GM10248 (cell line): ENCODE measurements at places on chromosomes 7 and 10.

DNA sequence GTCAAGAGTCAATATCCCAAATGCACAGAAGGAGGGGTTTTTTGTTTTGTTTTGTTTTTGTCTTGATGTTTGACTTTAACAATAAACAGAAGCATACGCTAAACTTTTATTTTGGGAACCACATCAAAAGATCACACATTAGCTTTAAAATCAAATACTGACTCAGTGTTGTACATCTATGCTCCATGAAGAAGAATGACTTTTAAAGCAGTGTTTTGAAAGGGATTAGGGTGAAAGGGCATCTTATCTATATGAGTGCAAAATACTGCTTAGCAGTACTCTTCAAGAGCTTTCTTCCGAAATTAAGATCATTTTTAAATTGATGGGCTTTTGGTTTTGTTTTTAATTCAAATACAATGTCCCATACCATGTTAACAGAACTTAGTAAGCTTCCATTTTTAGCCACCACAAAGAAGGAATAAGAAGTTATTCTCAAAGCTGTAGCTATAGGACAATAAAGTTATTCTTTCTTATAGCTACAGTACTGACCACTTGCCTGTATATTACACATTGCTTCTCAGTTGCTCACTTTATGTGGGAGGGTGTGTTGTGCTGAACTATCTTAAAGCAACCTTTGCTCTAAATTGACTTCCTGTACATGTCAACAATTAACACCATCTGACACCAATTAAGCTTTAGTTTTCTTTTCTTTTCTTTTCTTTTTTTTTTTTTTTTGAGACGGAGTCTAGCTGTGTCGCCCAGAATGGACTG is 144.3 kb upstream of the KAT6B start:
- DNase-seq = no peak

GRCh38 chr10:126240483-126240882 is 147.8 kb downstream of the ADAM12 start:
- no peak for DNase-seq

DNA sequence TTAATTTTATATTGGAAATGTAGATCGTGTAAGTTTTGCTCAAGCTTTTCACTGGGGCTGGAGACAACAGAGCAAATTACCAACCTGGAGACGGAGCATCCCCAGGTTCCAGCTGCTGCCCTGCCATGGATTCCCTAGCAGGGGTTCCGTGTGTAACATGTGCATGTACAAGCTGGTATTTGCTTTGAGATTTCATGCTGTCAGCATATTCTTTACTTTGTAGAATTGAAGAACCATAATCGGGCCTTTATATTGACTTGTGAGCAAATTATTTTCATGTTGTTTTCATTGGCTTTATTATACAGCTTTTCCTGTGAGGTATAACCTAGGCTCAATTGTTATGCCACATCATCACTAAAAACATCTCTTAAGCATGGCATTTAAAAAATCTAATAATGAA is 369.2 kb upstream of the COBL start:
- no peak for DNase-seq

DNA sequence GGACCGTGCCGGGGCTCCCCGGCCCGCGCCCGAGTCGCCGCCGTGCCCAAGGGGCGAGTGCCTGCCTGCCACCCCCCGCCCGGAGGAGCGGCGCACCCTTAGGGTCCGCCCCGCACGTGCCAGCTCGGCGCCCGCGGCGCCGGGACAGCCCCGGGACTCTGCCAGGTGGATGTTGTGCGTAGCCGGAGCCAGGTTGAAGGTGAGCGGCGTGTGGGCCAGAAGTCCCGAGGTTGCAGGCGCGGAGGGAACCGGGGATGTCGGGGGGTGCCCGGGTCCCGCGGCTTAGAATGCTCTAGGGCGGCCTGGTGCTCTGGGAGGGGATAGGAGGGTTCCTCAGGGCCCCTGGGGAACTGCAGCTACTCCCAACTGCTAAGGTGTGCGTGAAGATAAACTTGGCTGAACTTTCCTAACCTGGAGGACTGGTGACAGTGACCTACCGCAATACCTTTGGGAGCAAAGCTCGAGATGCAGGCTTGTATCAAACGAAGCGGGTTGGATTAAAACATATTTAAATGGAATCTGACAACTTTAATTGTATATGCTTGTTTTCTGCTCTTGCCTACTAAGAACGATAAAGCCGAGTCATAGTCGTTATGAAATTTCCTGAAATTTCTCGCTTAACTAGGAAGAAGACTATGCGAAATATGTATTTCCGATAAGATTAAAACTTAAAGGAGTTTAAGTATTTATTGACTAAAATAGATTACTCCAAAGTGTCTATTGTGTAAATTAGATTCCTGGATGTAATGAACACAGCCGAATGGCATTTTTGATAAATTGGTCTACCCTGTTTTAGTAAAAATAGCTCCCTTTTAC is at the start of gene CUX1:
CUX1 (plus strand) TSS at position 156 of the 816 bp plus-strand sequence; CDS start at position 170, 14 bp downstream.
- DNase-seq = peak; percentile 35

GRCh38 chr7:69728304-69728703 is 130.0 kb downstream of the AUTS2 start:
- no peak for DNase-seq
